ENCODE measurements at places on chromosomes 6 and 20.

DNA sequence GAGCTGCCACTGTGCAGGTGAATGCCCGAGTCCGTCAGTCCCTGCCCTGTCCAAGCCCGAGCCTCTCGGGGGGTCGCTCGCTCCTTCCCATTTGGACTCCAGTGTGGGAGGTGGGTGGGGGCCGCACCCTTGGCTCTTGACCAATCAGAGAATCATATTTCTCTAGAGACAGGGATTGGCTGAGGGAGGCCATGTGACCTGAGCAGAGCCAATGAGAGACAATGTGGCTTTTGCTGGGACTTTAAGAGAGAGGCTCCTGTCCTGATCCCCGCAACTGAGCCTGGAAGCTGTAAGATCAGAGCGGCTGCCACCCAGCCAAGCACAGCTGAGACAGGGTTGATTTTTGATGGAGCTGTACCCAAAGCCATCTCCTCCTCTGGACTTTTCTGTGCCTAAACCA is 199.3 kb downstream of the TFAP2C start:
- no peak for DNase-seq
- H3K27ac ChIP-seq, result peak overlapping the region; percentile 78
- no peaks in the 10 kb centered on the region for H3K27me3 ChIP-seq
- H3K4me3 ChIP-seq, result no peak overlapping the region
- no peaks in the 10 kb centered on the region for H3K36me3 ChIP-seq

DNA sequence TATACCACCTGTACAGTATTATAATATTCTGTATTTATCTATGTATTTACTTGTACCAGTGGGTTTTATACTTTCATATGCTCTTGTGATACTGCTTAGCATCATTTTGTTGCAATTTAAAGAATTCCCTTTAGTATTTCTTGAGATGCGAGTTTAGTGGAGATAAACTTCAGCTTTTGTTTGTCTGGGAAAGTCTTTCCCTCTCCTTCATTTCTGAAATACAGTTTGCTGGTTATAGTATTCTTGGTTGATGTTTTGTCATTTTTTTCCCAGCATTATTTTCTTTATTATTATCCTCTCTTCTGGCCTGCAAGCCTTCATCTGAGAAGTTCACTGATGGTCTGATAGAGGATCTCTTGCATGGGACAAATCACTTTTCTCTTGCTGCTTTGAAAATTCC is 136.6 kb upstream of the MCHR2 start:
- no peak overlapping the region for H3K4me3 ChIP-seq
- no peaks in the 10 kb centered on the region for H3K4me1 ChIP-seq
- no peaks in the 10 kb centered on the region for H3K27me3 ChIP-seq
- H3K36me3 ChIP-seq, result no peaks in the 10 kb centered on the region
- no peak for DNase-seq
- H3K27ac ChIP-seq, result no peak overlapping the region

DNA sequence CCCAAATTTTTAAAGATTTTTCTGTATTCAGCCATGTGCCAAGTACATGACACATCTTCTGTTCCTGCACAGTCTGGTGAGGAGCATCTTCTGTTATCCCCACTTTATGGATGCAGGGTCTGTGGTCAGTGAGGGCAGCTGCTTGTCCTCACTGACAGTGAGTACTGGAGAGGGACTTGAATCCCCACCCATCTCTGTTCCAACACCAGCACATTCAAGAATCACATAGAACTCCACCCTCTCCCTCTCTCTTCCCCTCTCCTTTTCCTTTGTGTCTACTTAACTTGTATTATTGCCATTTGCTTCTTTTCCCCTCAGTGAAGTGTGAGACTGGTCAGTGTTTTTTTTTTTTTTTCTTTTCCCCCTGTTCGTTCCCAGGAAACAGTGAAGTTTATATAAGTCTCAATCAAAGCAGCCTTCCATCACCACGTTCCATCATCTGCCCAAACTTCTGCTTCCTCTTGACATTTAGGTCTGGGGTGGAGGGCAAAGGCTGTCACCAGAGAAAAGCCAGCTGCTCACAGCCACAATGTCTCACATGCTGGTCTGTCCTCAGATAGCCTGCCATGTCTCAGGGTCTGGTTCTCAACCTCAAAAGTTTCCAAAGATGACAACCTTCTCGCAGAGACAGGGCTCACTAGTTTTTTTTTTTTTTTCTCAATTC is 110.0 kb upstream of the SSTR4 start:
- no peaks in the 10 kb centered on the region for H3K36me3 ChIP-seq
- no peaks in the 10 kb centered on the region for H3K27me3 ChIP-seq
- H3K4me1 ChIP-seq, result no peaks in the 10 kb centered on the region
- no peak overlapping the region for H3K27ac ChIP-seq
- DNase-seq, result no peak

GRCh38 chr6:51855310-51856082 is 231.9 kb downstream of the PKHD1 start:
- no peak for DNase-seq
- H3K27me3 ChIP-seq, result no peaks in the 10 kb centered on the region
- no peaks in the 10 kb centered on the region for H3K36me3 ChIP-seq
- no peak overlapping the region for H3K4me3 ChIP-seq
- H3K4me1 ChIP-seq, result no peaks in the 10 kb centered on the region

DNA sequence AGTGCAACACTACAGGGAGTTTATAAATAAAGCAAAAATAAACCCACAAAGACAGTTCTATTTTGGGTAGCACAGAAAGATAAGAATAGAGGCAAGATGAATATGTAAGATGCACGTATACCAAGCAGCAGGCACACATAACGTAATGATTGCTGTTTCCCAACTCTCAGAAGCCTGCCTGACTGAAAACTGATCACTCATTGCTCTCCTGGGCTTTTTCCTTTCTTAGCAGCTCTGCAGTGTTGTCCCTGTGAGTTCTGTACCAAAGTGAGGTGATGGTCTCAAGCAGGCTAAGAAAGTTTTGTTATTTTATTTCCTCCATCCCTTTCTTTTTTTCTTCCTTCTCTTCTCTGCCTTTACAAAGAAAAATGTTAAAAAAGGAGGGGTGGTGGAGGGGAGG is 522.0 kb upstream of the MAN1A1 start:
- H3K4me1 ChIP-seq, result no peaks in the 10 kb centered on the region
- H3K27me3 ChIP-seq, result no peaks in the 10 kb centered on the region
- H3K36me3 ChIP-seq, result no peaks in the 10 kb centered on the region

GRCh38 chr6:84866715-84867114 is 102.3 kb upstream of the TBX18 start:
- H3K27ac ChIP-seq, result no peak overlapping the region
- H3K4me1 ChIP-seq, result no peaks in the 10 kb centered on the region
- H3K36me3 ChIP-seq, result no peaks in the 10 kb centered on the region
- H3K4me3 ChIP-seq, result no peak overlapping the region

- H3K4me3 ChIP-seq, result no peak overlapping the region
- no peaks in the 10 kb centered on the region for H3K4me1 ChIP-seq
- H3K27me3 ChIP-seq, result no peaks in the 10 kb centered on the region
- no peak for DNase-seq
Measured at GRCh38 chr20:12977328-12978125, 31.2 kb upstream of the SPTLC3 start.

DNA sequence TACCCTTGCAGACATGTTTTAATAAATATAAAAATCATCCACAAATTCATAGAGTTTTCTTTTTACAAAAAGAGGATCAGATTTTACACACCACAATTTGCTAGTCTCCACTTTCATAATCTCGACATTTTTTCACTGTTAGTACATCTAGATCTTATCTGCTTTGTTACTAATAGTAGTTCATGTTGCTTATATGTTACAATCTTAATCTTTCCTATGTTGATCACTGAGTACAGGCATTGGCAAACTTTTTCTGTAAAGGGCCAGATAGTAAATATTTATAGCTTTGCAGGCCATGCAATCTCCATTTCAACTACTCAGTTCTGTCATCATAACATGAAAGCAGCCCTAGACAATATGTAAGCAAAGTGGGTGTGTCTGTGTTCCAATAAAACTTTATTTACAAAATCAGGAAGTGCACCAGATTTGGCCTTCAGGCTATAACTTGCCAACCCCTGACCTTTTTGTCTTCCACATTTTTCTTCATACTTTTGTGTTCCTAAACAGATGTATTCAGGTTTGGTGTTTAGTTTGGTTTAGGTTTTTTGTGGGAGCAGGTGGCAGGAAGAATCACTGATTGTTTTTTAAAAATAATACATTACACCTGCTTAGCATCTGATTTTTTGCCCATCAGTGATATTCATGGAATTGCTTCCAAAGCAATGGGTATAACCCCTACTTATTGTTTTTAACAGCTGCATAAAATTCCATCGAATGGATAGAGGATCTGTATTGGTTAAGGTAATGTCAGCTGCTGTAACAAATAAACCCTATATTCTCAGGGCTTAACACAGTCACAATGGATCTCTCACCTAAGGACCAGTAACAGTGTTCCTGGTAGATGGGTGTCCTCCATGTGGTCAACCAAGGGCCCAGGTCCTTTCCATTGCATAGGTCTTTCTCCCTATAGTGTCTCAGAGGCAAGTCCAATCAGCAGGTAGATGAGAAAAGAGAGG is 61.2 kb downstream of the EYA2 start:
- no peak for DNase-seq
- no peaks in the 10 kb centered on the region for H3K36me3 ChIP-seq
- H3K4me3 ChIP-seq, result no peak overlapping the region

- H3K36me3 ChIP-seq, result no peaks in the 10 kb centered on the region
- DNase-seq, result no peak
- H3K27me3 ChIP-seq, result no peaks in the 10 kb centered on the region
- H3K4me3 ChIP-seq, result no peak overlapping the region
- no peaks in the 10 kb centered on the region for H3K4me1 ChIP-seq
Measured at GRCh38 chr6:51959744-51960383, 127.5 kb downstream of the PKHD1 start.

- no peak for DNase-seq
- H3K36me3 ChIP-seq, result no peaks in the 10 kb centered on the region
- no peak overlapping the region for H3K4me3 ChIP-seq
- H3K4me1 ChIP-seq, result no peaks in the 10 kb centered on the region
Measured at GRCh38 chr6:123986938-123987337, 183.3 kb downstream of the NKAIN2 start.

- H3K4me3 ChIP-seq, result no peak overlapping the region
- H3K27ac ChIP-seq, result no peak overlapping the region
- H3K36me3 ChIP-seq, result no peaks in the 10 kb centered on the region
- H3K27me3 ChIP-seq, result no peaks in the 10 kb centered on the region
- H3K4me1 ChIP-seq, result no peaks in the 10 kb centered on the region
Measured at GRCh38 chr6:136351518-136352110, 62.0 kb upstream of the BCLAF1 start.

DNA sequence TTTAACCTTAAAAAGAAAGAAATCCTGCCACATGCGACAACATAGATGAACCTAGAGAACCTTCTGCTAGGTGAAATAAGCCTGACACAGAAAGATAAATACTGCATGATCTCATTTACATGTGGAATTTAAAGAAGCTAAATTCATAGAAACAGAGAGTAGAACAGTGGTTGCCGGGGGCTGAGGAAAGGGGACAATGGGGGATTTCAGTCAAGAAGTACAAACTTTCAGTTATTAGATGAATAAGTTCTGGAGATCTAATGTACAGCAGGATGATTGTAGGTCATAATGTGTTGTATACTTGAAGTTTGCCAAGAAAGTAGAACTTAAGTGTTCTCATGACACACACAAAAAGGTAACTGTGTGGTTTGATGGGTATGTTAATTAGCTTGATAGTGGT is 204.3 kb upstream of the PRSS16 start:
- no peak for DNase-seq
- no peak overlapping the region for H3K27ac ChIP-seq
- peaks cover 11% of the 10 kb centered on the region for H3K27me3 ChIP-seq

DNA sequence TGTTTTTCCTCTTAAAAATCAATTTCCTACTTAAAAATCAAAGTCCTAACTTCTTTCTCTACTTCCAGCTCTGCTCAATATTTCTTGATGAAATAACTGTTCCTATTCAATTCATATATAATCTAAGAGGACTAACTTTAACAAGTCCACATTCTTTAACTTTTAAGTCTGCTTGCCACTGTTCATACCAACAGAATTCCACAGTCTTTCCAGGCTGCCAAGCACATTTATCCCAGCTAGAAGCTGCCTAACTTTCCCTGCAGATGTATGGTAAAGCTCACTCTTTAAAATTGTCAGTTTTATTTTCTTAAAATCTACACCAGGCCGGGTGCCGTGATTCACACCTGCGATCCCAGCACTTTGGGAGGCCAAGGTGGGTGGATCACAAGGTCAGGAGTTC is 11.5 kb downstream of the CALHM6 start:
- H3K4me1 ChIP-seq, result no peaks in the 10 kb centered on the region
- H3K27ac ChIP-seq, result no peak overlapping the region
- no peak for DNase-seq
- no peaks in the 10 kb centered on the region for H3K36me3 ChIP-seq
- no peaks in the 10 kb centered on the region for H3K27me3 ChIP-seq
- no peak overlapping the region for H3K4me3 ChIP-seq

GRCh38 chr6:158631678-158632537 is 12.6 kb downstream of the DYNLT1 start:
- peaks cover 73% of the 10 kb centered on the region for H3K36me3 ChIP-seq
- no peaks in the 10 kb centered on the region for H3K27me3 ChIP-seq
- H3K4me1 ChIP-seq, result peaks cover 25% of the 10 kb centered on the region

- peak overlapping the region; percentile 99 for H3K27ac ChIP-seq
- peak overlapping the region; percentile 62 for H3K4me3 ChIP-seq
- H3K4me1 ChIP-seq, result peaks cover 13% of the 10 kb centered on the region
- H3K27me3 ChIP-seq, result no peaks in the 10 kb centered on the region
- DNase-seq, result no peak
Measured at GRCh38 chr20:62120990-62121775, 1.1 kb upstream of the LSM14B start.

GRCh38 chr20:13302647-13303450 is 81.8 kb downstream of the ISM1 start:
- H3K27ac ChIP-seq, result no peak overlapping the region
- H3K4me3 ChIP-seq, result no peak overlapping the region
- H3K27me3 ChIP-seq, result no peaks in the 10 kb centered on the region
- no peak for DNase-seq
- no peaks in the 10 kb centered on the region for H3K4me1 ChIP-seq

GRCh38 chr20:33908336-33908735 is 85.4 kb upstream of the RALY start:
- no peak for DNase-seq
- no peaks in the 10 kb centered on the region for H3K36me3 ChIP-seq
- H3K4me3 ChIP-seq, result no peak overlapping the region
- no peaks in the 10 kb centered on the region for H3K27me3 ChIP-seq
- H3K4me1 ChIP-seq, result no peaks in the 10 kb centered on the region
- H3K27ac ChIP-seq, result no peak overlapping the region

DNA sequence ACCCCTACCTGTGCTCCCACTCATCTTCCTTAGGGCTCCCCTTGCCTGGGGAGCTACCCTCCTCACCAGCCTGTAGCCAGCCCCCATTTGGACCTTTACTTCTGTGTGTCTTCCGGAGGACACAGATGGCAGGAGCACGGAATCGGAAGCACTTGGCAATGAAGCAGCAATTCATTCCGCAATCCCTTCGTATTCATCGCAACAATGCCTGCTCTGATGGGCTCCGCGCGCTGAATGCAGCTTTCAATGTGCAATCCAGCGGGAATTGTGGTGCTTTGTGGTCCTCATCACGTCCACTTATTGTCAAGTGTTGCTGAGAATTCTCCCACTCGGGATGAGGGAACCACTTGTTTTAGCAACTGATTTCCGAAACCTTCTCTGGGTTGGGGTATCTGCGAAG is 336.0 kb downstream of the DHX35 start:
- H3K36me3 ChIP-seq, result no peaks in the 10 kb centered on the region
- H3K27me3 ChIP-seq, result no peaks in the 10 kb centered on the region
- DNase-seq, result no peak
